Psoas muscle (tissue), 8 donors: ENCODE measurements at places on chromosomes 11 and 22. TPM values are rescaled to one million over a fixed set of nuclear protein-coding genes. Genes with fewer than 3 reads are reported as not detected.

DNA sequence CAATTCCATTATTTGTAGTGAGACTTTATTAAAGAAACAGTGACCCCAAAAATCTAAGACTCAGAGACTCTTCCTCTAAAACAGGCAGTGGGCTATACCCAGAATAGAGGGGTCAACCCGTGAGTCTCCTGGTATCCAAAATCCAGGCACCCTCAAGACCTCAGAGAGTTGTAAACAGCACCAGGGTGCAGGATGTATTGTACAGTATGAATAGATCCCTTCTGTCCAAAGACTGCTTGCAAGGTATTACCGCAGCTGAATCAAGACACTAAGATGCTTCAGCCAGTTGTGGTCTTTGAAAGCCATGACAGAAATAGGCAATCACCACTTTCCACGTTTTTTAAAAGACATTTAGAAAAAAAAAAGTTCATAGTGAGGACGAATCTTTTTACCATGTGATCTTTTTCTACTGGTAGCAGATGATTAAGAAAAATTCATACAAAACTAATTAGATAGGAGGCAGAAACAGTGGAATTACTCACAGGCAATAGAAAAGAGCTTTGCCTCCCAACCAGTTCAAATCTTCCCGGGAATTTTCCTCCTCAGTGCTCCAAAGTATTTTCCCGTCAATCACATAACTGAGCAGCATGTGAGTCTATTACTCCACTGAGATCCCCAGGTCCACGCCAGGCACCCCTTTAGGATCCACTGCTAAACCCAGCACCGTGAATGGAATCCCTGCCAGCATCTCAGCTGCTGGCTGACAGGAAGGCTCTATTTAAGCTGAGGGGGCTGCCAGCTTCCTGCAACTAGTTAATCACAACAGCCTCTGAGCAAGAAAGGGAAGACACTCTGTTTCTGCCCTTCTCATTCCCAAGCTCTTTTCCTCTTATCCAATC lies 113.1 kb downstream of the ETS1 start:
- H3K4me1 ChIP-seq = peaks cover 18% of the 10 kb centered on the region
- H3K36me3 ChIP-seq = peaks cover 34% of the 10 kb centered on the region
- H3K27me3 ChIP-seq = no peaks in the 10 kb centered on the region

DNA sequence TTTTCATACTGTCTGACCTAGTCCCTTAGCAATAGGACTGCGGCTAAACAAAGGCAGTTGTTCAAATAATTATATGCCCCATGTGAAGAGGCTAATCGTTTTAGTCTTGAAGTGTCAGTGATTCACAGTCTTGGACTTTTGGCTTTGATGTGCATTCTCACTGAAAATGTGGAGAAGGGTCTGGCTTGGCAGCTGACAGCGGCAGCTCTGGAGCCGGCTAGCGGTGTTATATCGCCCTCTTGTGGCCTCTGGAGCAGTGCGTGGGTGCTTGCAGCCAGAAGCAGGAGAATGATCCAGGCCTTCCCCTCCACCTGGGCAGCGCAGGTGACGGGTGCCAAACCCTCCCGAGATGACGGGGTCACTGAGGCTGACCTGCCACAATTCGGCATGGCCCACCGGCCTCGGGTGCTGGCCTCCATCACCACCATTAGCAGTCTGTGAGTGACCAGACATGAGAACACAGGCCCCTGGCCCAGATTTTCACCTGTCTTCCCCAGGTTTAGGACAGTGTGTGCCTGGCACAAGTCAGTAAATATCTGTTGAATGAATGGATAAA lies 90.3 kb upstream of the PITPNB start:
- no peaks in the 10 kb centered on the region for H3K4me1 ChIP-seq
- H3K4me3 ChIP-seq = no peak overlapping the region
- no peaks in the 10 kb centered on the region for H3K27me3 ChIP-seq
- peaks cover 16% of the 10 kb centered on the region for H3K36me3 ChIP-seq
- peak; percentile 70 for DNase-seq
- H3K27ac ChIP-seq = no peak overlapping the region

DNA sequence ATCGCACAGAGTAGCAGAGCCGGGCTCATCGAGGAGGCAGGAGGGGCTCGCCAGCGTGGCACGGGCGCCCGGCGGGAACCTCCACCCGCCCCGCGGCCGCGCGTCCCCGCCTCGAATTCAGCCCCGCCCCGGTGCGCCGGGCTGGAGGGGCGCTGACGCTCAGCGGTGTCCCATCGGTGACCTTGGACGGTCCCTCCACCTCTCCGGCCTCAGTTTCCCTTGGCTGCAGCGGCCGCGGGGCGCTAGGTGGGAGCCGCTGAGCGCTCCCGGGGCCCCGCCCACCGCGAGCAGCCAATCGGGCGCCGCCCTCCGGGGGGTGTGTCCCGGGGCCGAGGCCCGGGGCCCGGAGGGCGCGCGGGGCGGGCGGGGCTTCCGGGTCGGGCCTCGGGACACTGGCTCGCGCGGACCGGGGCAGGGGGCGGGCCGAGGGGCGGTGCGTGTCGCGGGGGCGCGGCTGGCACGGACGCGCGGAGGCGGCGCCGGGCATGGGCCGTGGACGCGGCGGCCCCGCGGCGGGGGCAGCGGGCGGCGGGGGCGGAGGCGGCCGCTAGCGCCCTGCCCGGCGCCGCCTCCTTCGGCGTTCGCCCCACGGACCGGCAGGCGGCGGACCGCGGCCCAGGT lies at the start of gene PPARA:
Gene PPARA, plus strand, starts transcription at position 493 of the 621 bp plus-strand sequence. CDS start 47,858 bp downstream, outside the sequence.
- peak within 1 kb of the TSS; percentile 93 for H3K27ac ChIP-seq
- no peaks in the 10 kb centered on the region for H3K36me3 ChIP-seq
- peaks cover 49% of the 10 kb centered on the region for H3K4me1 ChIP-seq
- peak within 1 kb of the TSS; percentile 94 for H3K4me3 ChIP-seq
- DNase-seq = peak; percentile 93
- H3K27me3 ChIP-seq = no peaks in the 10 kb centered on the region

- no peak overlapping the region for H3K27ac ChIP-seq
- H3K36me3 ChIP-seq = no peaks in the 10 kb centered on the region
- no peaks in the 10 kb centered on the region for H3K4me1 ChIP-seq
- no peak for DNase-seq
These were observed 163.3 kb downstream of the CASP12 start for GRCh38 chr11:104734998-104735397.

DNA sequence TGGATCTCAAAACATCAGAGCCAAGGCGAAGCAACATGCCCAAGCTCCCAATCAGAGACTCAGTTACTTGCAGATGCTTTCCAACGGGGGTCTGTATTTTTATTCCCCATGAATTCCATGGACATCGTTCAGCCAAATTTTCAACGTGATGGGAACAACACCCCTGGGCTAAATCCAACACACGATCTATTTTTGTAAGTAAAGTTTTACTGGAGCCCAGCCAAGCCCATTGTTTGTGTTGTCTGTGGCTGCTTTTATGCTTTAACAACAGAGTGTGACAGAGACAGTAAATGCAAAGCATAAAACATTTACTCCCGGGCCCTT lies 33.7 kb downstream of the SLC5A1 start:
- H3K27me3 ChIP-seq = no peaks in the 10 kb centered on the region
- no peak overlapping the region for H3K4me3 ChIP-seq
- peaks cover 17% of the 10 kb centered on the region for H3K4me1 ChIP-seq
- no peak for DNase-seq

GRCh38 chr11:62393061-62393611 lies 25.7 kb upstream of the SCGB1A1 start:
- H3K27ac ChIP-seq = no peak overlapping the region
- no peak for DNase-seq
- no peaks in the 10 kb centered on the region for H3K27me3 ChIP-seq
- peaks cover 12% of the 10 kb centered on the region for H3K36me3 ChIP-seq
- H3K4me3 ChIP-seq = no peak overlapping the region

DNA sequence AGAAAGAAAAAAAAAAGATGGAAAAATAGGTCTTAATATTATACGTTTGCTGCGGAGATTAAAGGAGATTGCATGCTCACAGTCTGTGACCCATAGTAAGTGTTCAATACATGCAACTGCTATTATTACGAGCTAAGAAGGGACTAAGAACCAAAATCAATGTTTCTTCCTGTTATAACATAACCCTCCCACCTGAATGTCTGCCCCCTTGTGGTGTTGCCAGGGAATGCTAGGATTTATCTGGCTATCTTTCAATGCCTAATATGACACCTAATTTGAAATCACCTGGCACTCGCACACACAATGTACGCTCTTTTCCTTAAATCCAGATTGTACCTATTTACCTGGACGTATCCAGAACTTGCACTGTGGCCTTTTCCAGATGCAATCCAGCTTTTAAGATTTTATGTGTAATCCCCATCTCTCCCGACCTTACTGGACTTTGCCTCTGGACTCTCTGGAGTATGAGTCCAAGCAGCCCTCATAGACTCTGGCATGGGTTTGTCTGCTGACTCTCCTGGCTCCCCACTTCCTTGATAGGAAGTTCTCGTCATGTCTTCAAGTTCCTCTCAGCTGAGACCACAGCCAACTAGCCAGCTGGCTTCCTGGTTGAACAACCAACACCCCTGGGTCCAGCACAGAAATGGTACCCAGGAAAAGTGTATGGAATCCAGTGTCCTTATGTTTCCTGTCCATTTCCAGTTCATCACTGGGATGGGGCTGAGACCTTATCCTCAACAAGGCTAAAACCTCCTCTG lies 151.5 kb downstream of the CCDC34 start:
- H3K27ac ChIP-seq = no peak overlapping the region
- H3K4me1 ChIP-seq = peaks cover 35% of the 10 kb centered on the region
- H3K27me3 ChIP-seq = no peaks in the 10 kb centered on the region
- no peaks in the 10 kb centered on the region for H3K36me3 ChIP-seq
- DNase-seq = no peak

- H3K4me3 ChIP-seq = no peak overlapping the region
- H3K27ac ChIP-seq = no peak overlapping the region
- H3K4me1 ChIP-seq = no peaks in the 10 kb centered on the region
- no peaks in the 10 kb centered on the region for H3K27me3 ChIP-seq
- no peak for DNase-seq
These were observed 20.2 kb downstream of the RFPL1 start for GRCh38 chr22:29458551-29458950.

DNA sequence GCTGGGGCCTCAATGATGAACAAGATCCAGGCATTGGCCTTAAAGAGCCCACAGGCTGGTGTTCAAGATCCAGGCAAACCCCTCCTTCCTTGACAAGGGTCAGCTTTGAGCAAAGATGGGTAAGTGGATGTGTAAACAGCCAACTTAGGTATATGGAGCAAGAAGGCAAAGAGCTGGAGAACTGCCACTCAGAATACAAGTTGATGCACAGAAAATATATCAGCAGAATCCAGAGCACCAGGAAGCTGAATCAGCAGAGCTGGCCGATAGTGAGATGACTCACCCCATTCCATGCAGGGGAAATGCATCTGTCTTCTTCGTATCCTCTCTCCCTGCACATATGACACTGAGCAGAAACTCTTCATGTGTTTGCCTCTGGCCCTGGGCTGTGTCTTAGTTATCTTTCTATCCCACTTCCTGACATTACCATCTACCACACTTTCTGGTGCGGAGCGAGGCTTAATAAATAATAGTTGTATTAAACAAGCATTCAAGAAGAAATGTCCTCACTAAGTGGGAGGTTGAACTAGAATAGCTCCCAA lies 57.8 kb downstream of the ENDOD1 start:
- H3K27me3 ChIP-seq = no peaks in the 10 kb centered on the region
- peak overlapping the region; percentile 83 for H3K27ac ChIP-seq
- peaks cover 30% of the 10 kb centered on the region for H3K4me1 ChIP-seq

- no peak overlapping the region for H3K4me3 ChIP-seq
- H3K36me3 ChIP-seq = no peaks in the 10 kb centered on the region
- no peak overlapping the region for H3K27ac ChIP-seq
- no peaks in the 10 kb centered on the region for H3K27me3 ChIP-seq
These were observed 100.8 kb downstream of the TRIM29 start for GRCh38 chr11:120037111-120037510.

Gene ISX
- total RNA-seq = not detected
